ENCODE measurements at places on chromosomes 13 and 19.

DNA sequence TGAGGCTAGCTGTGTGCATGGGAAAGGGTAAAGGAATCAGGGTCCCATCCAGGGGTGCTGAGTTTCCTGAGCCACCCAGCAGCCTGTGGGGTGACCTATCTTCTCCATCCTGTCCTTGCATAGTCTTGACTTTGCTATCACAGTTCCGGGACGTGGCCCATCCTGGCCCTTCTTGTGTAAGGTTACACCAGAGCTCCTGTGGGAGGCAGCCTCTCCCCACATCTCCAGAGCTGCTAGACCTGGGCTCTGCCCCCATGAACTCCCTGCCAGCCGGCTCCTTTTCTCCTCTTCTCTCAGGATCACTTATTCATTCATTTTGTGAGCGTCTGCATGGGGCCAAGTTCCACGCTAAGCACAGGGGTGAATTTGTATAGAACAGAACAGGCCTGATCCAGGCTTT, 238.9 kb downstream of the TSHZ3 start:
- DNase-seq, result no peak

- no peak for DNase-seq
Observed at GRCh38 chr19:47510516-47511127, 4.2 kb downstream of the NAPA start.

DNA sequence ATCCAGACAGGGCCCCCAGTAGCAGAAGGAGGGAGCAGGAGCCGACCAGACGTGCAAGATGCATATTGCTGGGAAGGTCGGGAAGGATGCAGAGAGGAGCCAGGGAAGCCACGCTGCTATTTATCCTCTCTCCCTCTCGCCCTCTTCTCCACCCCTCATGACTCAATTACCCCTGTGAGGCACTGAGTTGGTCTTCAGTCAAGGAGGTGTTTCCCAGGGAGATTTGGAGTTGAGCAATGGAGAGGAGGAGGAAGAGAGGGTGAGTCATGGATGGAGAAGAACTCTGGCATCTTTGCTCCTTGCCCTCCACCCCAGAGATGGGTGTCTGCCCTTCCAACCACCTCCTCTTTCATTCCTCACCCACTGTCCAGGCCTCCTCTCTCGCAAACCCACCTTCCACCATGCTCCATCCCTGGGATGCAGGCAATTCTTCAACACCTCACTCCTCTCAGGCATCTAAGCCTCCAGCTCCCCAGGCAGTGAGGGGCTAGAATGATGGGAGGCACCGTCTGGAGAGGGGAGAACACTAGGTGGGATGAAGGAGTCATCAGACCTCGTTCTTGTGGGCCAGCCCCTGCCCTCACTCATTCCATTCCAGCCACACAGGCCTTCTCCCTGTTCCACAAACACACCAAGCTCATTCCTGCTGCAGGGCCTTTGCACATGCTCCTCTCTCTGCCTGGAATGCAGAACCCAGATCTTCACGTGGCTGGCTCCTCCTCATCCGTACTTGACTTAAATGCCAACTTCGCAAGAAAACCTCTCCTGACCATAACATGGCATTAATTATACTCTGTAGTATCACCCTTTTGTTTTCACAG, at the start of gene SBSN:
Gene SBSN (minus strand): TSS at position 94 of the 821 bp plus-strand sequence. CDS start 30 bp downstream, at position 64.
- DNase-seq, result no peak

- no peak for DNase-seq
Observed at GRCh38 chr13:40671956-40672764, 5.7 kb upstream of the FOXO1 start.

DNA sequence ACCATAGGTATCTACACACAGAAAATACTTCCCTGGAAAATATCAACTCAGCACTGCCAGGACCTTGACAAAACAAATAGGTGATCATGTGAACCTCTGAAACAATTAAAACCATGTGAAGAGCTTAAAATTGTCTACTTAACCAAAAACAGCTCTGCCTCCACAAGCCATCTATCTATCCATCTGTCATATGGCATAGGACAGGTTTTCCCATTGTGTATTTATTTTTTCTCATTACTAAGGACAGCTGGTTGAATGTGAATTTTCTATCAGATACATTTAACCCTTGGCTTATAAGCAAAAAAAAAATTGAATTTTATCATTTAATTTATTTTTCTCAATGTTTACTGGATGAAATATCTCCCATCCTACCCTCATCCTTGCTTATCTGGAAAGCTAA, 279.5 kb downstream of the PCDH9 start:
- no peak for DNase-seq

GRCh38 chr13:113599391-113599790, 14.8 kb downstream of the TFDP1 start:
- DNase-seq, result no peak

DNA sequence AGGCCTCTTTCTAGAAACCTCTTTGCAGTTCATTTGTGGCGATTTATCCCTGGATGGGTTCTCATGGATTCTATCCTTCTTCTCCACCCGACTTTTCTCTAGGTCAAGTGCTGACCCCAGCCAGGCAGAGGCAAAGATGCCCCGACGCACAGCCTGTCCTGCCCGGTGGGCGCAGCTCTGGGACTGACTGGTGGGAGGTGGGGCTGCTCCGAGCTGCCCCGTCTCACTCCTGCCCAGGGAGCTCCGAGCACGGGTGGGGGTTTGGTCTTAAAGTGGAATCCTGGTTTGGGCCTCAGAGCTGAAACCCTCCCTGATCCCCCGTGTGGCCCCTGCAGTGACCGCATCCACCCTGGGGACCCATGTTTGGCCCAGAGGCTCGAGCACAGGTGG, 44.5 kb downstream of the GAS6 start:
- DNase-seq, result no peak

All from activated CD4-positive, alpha-beta T cell treated with anti-CD3 and anti-CD28 coated beads for 1 hour (primary cell).